ENCODE measurements at places on chromosomes 4 and X.

DNA sequence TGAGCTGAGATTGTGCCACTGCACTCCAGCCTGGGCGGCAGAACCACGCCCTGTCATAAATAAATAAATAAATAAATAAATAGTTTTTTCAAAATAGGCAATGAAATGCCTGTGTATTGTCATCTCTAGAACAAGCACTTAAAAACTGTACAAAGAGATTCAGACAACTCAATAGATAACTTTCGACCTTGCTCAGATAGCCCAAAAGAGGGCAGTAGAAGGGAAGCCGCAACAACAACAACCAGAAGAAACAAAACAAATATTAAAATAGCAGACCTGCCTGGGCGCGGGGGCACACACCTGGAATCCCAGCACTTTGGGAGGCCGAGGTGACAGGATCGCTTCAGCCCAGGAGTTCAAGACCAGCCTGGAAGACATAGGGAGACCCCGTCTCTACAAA, 9.4 kb upstream of the CLDN34 start:
- no peak for DNase-seq

GRCh38 chr4:82123934-82124333, 249.9 kb downstream of the HNRNPD start:
- no peak for DNase-seq

DNA sequence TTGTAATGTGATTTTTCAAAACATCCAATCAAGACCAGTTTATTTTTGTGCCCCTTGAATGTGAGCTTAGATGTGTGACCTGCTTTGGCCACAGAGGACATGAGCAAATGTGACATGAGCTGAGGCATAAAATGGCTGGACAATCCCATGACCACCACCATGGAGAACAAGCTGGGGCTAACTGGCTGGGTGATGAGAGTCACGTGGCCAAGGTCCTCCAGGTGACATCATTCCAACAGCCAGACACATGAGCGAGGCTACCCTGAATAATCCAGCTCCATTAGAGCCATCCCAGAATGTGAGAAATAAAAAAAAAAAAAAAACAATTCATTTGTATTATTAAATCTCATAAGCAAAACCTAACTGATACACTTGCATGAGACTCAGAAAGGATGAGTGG, 90.4 kb upstream of the LDB2 start:
- no peak for DNase-seq

- DNase-seq: no peak
Observed at GRCh38 chr4:137531986-137532868, at the start of gene PCDH18. PCDH18 (minus strand) TSS chr4:137532494; CDS start chr4:137532088, 406 bp downstream.

Measured in A549 (cell line).